Left cardiac atrium (tissue), 4 donors: ENCODE measurements at places on chromosomes 3 and 15. TPM values are rescaled to one million over a fixed set of nuclear protein-coding genes. Genes with fewer than 3 reads are reported as not detected.

DNA sequence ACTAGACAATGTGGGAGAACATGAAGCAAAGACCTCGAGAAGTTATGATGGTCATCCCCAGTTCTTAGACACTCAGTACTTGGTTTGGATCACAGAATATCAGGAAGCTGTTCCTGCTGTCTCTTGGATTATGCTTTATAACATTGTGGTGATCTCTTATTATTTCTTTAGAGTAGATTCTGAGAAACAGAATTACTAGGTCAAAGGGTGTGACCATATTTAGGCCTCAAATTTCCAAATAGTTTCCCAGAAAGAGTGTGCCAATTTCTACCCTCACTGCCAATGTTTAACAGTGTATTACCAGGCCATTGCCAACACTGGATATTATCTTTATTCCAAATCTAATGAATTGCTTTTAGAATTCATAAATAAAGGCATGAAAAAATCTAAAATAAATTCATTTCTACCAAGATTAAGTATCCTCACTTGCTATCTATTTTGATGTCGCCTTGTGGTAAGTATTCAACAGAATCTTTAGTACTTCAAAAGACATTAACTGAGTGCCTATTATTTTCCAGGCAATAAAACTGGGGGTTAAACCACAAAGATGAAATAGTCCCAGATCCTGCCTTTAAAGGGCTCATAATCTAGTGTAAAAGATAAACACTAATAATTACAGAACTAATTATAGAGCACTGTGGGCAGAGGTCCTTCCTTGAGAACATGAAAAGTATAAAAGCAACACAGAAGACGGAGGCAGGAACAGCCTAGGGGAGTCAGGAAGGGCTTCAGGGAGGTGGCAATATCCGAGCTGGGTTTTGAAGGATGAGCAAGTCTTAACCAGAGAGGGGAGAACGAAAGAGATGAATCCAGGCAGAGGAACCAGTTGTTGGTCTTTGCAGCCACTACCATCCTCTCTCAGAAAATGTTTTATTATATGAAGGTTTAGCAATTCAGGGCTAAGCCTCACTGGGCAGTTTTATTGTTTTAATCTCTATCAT is 86.8 kb downstream of the IGF2BP2 start:
- no peak for DNase-seq

The ADAMTS17 gene
- total RNA-seq, result 3.2 TPM

The CP gene
- 35.6 TPM for total RNA-seq

The GNAT1 gene
- not detected for total RNA-seq

DNA sequence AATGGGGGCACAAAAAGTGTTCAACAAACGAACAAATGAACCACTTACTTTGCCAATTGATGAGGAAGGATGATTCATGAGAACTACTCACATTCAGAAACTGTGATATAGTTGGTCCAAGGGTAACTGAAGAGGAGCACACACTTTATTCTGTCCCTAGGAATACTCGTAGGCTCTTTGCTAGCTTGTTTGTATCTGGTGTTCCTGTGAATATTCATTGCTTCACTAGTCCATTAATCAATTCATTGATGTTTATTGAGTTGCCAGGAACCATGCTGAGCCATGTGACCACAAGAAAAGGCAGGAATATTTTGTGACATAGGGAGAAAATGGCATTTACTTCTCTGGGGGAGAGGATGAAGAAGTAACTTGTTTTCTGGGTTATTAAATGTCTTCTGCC is 338.3 kb downstream of the IL20RB start:
- no peak for DNase-seq

GRCh38 chr3:40975711-40976121 is 223.6 kb upstream of the CTNNB1 start:
- no peak for DNase-seq

DNA sequence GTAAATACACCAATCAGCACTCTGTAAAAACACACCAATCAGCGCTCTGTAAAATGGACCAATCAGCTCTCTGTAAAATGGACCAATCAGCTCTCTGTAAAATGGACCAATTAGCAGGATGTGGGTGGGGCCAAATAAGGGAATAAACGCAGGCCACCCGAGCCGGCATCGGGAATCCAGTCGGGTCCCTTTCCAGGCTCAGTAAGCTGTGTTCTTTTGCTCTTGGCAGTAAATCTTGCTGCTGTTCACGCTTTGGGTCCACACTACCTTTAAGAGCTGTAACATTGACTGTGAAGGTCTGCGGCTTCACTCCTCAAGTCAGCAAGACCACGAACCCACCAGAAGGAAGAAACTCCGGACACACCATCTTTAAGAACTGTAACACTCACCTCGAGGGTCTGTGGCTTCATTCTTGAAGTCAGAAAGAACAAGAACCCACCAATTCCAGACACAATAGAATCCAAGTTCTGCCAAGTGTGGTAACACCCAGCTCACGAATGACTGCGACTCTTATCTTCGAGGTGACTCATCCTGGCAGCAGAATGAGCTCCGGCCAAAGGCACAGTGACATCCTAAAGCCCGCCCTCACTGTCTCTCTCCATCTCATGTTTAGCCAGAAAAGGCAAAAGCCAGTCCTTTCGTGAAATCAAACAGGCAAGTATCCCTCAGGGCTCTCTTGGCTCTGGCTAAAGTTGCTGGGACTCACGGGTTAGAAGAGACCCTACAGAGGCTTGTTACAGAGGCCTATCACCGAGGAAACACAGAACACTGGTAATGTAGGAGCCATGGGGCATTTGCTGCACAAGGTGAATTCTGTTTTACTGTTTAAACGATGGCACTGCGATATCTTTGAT is 155.2 kb downstream of the FAM43A start:
- DNase-seq, result peak; percentile 78

GRCh38 chr15:60795889-60796288 is 316.9 kb upstream of the ICE2 start:
- DNase-seq, result no peak

The SAXO2 gene
- 2.7 TPM for total RNA-seq

The CEP19 gene
- 1.7 TPM for total RNA-seq

- DNase-seq, result no peak
These were observed 202.8 kb downstream of the RSRC1 start for GRCh38 chr3:158312560-158313141.

The CHST14 gene
- 10.7 TPM for total RNA-seq

- DNase-seq, result no peak
These were observed 70.5 kb downstream of the PLOD2 start for GRCh38 chr3:146090521-146090920.

- no peak for DNase-seq
These were observed 97.5 kb downstream of the SLC49A4 start for GRCh38 chr3:122892118-122892960.
